ENCODE measurements at places on chromosomes 2 and 18.

- DNase-seq = no peak
These were observed 44.9 kb downstream of the MREG start for GRCh38 chr2:215968499-215968898.

DNA sequence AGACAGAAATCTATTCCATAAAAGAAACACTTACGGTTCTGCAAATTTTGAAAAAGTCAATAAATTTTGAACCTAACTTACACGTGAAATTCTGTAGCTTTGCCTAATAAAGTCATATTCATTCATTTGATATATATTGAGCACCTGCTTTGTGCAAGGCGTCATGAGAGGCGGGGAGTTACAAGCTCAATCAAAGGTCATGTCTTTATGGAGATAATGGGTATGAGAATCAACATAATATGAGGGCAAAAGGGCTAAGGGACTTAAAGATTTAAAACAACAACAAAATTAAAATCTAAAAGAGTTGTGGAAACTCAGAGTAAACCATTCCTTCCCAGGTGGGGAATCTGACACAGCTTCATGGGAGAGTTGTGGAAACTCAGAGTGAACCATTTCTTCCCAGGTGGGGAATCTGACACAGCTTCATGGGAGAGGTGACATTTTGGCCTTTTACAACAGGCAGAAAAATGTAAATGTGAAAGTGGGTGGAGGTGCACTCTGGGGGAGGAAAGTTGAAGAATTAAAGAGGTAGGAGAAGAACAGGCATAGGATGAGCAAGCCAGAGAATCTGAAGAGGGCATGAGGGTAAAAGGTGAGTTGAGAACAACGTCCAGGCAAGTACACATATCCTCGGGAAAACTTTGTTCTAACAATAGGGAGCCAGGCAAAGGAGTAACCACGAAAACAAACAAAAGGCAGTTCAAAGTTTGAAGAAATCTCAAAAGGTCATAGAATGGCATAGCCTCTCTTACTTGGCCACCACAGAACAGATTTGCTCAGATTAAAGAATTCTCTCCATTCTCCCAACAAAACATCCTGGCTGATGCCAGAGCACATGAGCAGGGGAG is 49.5 kb upstream of the CD226 start:
- DNase-seq = no peak

DNA sequence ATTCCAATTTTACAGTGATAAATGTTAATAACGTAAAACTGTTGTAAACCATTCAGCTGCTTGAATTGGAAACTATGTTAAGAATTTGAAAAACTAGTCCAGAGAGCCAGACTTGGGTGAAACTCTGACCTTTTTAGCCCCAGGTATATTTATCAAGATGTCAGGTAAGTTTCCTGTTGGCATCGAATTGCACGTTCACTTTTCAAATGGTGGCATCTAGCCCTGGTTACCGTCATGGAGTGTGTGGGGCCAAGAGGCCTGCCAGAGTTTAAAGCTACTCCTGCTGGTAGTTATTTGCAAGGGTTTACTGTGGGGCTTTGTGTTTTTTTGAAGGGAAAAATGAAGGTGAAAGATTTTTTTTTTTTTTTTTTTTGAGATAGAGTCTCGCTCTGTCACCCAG is 109.9 kb downstream of the WDSUB1 start:
- no peak for DNase-seq

- DNase-seq = no peak
These were observed 2.6 kb downstream of the ADCYAP1 start for GRCh38 chr18:907115-907884.

- DNase-seq = no peak
These were observed 495 bp upstream of the ASIC4 start for GRCh38 chr2:219513787-219514186.

GRCh38 chr2:44537264-44537663 is 175.5 kb downstream of the CAMKMT start:
- no peak for DNase-seq

DNA sequence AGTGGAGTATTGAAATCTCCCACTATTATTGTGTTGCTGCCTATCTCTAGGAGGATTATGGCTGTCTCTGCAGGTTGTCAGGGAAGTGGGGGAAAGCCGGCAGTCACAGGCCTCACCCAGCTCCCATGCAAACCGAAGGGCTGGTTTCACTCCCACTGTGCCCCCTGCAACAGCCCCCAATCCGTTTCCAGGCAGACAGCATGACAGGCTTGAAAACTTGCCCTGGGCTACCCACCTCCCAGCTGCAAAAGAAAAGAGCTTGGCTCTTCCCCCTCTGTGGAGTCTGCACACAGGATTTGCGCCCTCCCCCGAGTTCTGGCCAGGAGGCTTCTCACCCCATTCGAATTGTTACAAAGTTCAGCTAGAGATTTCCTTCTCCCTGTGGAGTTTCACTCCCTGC is 87.4 kb upstream of the MSTN start:
- DNase-seq = no peak

- DNase-seq = no peak
These were observed 10.2 kb downstream of the RNASEH1 start for GRCh38 chr2:3547915-3548314.

GRCh38 chr2:79114797-79115494 is 5.3 kb upstream of the REG1A start:
- DNase-seq = no peak

GRCh38 chr18:46856973-46857372 is 60.3 kb downstream of the PIAS2 start:
- DNase-seq = no peak

- no peak for DNase-seq
These were observed 398.7 kb upstream of the SALL3 start for GRCh38 chr18:78580835-78581339.

GRCh38 chr2:98588880-98589431 is 19.4 kb downstream of the COA5 start:
- DNase-seq = no peak

GRCh38 chr2:46174345-46175170 is 122.6 kb upstream of the EPAS1 start:
- DNase-seq = no peak

DNA sequence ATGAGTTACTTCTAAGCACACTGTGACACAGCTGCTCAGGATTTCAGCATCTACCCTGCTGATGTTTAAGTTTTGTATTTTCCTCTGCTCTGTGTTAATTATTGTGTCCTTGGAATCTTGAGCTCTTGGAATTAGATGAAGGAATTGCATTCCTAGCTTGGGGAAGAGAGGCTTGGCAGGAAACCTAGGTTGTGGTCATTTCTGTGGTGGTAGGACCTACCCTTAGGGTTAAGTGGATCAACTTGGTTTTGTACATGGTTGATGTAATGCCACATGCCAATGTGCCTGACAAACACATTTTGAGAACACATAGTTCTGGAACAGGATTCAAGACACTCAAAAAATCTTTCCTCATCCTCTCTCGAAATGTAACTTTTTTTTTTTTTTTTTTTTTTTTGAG is 264.5 kb upstream of the MEX3C start:
- DNase-seq = no peak

DNA sequence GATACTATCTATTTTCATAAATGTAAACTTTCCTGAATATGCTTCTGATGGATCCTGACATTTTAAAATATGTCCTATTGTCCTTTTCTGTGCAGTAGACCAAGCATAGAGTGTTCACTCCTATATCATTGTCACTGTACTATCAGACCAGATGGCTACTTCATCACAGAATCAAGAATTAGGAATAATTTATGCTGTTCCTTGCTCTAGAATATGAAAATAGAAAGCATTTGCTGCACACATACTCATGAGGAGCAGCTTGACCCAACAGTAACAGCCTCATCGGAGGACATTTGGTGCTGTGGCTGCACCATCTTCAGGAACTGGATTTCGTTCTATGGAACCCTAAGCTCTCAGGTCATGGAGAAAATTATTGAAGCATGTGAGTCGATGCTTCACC is 468.9 kb upstream of the HNRNPA3 start:
- DNase-seq = no peak

- no peak for DNase-seq
These were observed 90.2 kb upstream of the ODC1 start for GRCh38 chr2:10538224-10538894.

DNA sequence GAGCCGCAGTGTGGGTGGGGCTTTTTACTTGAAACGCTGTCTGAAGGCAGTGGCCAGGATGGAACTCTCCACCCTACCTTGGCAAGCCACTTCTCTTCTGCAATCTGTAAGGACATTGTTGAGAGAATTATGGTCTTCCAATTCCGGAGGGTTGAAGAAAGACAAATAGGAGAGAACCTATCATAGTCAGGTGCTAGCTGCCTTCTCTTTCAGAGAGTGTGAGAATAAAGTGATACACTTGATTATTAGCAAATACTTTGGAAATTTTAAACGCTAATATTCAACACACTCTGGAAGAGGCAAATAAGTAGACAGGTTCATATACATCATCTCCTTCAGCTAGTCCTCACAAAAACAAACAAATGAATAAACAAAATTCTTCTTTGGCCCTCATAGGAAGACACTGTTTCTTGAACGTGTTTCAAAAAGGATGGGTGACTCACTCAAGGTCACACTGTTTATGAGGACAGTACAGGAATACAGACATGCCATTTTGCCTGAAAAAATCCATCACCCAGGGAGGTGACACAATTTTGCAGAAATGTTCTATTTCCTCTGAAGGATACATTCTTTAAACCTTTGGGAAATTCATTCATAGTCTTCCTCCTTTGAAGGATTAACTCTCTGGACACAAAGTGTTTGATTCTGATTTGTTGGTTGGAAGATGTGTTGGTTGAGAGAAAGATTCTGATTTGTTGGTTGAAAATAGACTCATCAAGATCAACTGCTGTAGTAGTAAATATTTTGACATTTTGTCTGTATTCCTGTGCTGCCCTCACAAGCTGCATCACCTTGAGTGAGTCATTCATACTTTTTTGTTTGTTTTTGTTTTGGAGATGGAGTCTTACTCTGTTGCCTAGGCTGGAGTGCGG is 2.2 kb upstream of the IL1RN start:
- DNase-seq = no peak

- no peak for DNase-seq
These were observed 296.3 kb upstream of the KCNJ3 start for GRCh38 chr2:154402213-154402612.

Measured in stimulated activated CD4-positive, alpha-beta T cell treated with anti-CD3 and anti-CD28 coated beads, Interleukin-1b, Interleukin-23, amount 100 ng/mL, for 4 hours (primary cell).